ENCODE measurements at places on chromosomes 12 and 14. TPM values are rescaled to one million over a fixed set of nuclear protein-coding genes. Genes with fewer than 3 reads are reported as not detected.

DNA sequence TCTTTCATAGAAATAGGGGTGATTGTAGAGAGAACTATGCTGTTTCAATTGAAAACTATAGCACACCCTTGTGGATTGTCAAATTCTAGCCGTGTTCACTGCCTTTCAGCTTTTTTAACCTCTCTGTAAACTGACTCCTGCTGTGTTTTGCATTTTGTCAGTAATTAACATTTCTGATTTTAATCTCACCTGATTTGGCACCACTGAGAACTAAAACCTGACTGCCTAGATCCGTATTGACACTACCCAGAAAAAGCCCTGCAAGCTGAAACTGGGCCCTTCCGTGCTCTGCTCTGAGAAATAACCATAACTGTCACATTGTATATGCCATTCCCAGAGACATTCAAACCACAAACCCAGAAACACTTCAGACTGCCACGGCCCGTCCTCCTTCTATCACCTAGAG lies 26.6 kb upstream of the ETV6 start:
- no peaks in the 10 kb centered on the region for H3K27me3 ChIP-seq
- no peaks in the 10 kb centered on the region for H3K4me1 ChIP-seq
- no peak overlapping the region for H3K27ac ChIP-seq
- peak; percentile 39 for DNase-seq

The NOS1 gene
- total RNA-seq: 0.03 TPM

The LRTM2 gene
- not detected for total RNA-seq

- no peak for DNase-seq
- H3K27ac ChIP-seq: no peak overlapping the region
- no peaks in the 10 kb centered on the region for H3K27me3 ChIP-seq
- H3K4me1 ChIP-seq: no peaks in the 10 kb centered on the region
Observed at GRCh38 chr14:26121181-26121580, 476.7 kb downstream of the NOVA1 start.

GRCh38 chr14:88838015-88838414 lies 13.6 kb downstream of the TTC8 start:
- no peaks in the 10 kb centered on the region for H3K27me3 ChIP-seq
- DNase-seq: no peak
- no peak overlapping the region for H3K27ac ChIP-seq
- no peaks in the 10 kb centered on the region for H3K4me1 ChIP-seq
- no peak overlapping the region for H3K4me3 ChIP-seq

DNA sequence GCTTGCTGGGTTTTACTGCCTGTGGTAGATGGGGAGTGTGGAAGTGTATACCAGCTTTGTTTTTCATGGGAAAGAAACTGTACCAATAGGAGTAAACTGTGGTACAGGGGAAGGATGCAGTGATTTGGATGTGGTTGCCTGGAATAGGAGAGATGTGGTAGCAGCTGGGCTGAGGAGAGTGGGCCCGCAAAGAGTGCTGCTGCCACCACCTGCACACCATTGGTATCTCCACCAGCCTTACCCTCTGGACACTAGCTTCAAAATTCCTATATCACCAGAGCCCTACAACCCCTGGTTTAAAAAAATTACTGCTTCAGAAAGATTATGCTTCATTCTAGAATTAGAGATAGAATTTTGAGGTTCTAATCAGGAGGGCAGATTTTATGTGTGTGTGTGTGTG lies 53.6 kb downstream of the AKAP6 start:
- no peak overlapping the region for H3K27ac ChIP-seq
- no peaks in the 10 kb centered on the region for H3K4me1 ChIP-seq
- no peaks in the 10 kb centered on the region for H3K27me3 ChIP-seq
- DNase-seq: no peak
- H3K36me3 ChIP-seq: no peaks in the 10 kb centered on the region

- no peak overlapping the region for H3K4me3 ChIP-seq
- peaks cover 26% of the 10 kb centered on the region for H3K36me3 ChIP-seq
- no peaks in the 10 kb centered on the region for H3K27me3 ChIP-seq
- H3K27ac ChIP-seq: peak overlapping the region; percentile 36
Observed at GRCh38 chr12:121513464-121514183, 67.2 kb downstream of the KDM2B start.

DNA sequence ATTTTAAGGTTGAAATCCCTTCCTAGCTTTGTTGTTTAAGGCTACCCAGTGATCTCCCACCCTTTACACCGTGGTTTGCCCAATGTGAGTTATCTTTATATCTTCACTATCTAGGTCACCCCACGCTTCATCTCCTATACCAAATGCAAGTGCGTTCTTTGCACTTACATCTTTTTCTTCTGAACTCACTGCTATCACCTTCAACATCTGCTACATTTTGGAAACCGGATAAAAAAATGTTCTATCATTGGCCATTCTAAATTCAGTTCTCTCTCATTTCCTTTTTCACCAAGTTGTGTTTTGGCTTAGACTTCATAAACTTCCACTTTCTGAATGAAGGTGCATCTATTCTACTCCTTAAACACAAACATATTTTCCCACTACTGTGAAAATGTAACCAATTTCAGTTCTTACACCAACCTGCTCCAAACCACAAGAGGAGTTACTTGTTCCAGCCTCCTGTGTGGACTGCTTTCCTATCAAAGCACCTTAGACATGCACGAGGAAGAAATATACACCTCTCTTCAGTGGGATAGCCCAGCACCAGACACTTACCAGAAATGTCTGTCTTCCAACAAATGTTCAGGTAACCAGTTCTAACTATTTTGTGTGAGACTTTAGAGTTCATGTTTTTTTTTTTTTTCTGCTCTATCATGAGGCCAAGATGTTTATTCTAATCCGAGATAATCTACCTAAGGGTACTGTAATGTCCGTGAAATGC lies 21.9 kb downstream of the CLEC9A start:
- H3K27ac ChIP-seq: no peak overlapping the region
- H3K4me1 ChIP-seq: peaks cover 9% of the 10 kb centered on the region
- no peaks in the 10 kb centered on the region for H3K36me3 ChIP-seq
- DNase-seq: peak; percentile 26

- DNase-seq: no peak
- peaks cover 3% of the 10 kb centered on the region for H3K4me1 ChIP-seq
- H3K27ac ChIP-seq: no peak overlapping the region
- no peaks in the 10 kb centered on the region for H3K36me3 ChIP-seq
- H3K4me3 ChIP-seq: no peak overlapping the region
- no peaks in the 10 kb centered on the region for H3K27me3 ChIP-seq
Observed at GRCh38 chr14:77794357-77794756, 5.6 kb upstream of the ADCK1 start.

Measured in GM12878 (cell line).